ENCODE measurements at places on chromosomes 1 and 21. TPM values are rescaled to one million over a fixed set of nuclear protein-coding genes. Genes with fewer than 3 reads are reported as not detected.

- no peaks in the 10 kb centered on the region for H3K36me3 ChIP-seq
- no peak overlapping the region for H3K27ac ChIP-seq
- H3K27me3 ChIP-seq = peaks cover 19% of the 10 kb centered on the region
Observed at GRCh38 chr1:18794561-18794960, 64.9 kb downstream of the TAS1R2 start.

GRCh38 chr1:101314244-101314643 is 77.4 kb downstream of the S1PR1 start:
- H3K4me1 ChIP-seq = peaks cover 6% of the 10 kb centered on the region
- DNase-seq = no peak
- H3K27ac ChIP-seq = no peak overlapping the region
- no peaks in the 10 kb centered on the region for H3K36me3 ChIP-seq
- no peak overlapping the region for H3K4me3 ChIP-seq

DNA sequence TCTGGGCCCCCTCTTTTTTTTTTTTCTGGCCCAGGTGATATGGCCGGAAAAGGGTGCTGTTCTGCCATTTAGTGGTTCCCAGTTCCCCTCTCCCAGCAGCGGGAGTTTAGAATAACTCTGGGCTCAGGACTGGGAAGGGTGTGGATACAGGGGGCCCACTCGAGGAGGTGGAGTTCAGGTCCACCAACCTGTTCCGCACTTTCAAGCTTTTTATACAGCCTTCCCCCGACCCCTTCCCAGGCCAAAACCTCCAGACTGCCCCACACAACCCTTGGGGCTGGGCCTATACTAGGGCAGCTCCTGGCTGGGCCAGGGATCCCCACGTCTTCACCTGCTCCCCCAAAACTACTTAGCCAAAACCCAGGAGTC is 402 bp downstream of the PLEKHG5 start:
- peaks cover 43% of the 10 kb centered on the region for H3K4me1 ChIP-seq
- peak overlapping the region; percentile 73 for H3K27ac ChIP-seq
- H3K4me3 ChIP-seq = peak overlapping the region; percentile 64
- H3K36me3 ChIP-seq = no peaks in the 10 kb centered on the region
- peaks cover 19% of the 10 kb centered on the region for H3K27me3 ChIP-seq

DNA sequence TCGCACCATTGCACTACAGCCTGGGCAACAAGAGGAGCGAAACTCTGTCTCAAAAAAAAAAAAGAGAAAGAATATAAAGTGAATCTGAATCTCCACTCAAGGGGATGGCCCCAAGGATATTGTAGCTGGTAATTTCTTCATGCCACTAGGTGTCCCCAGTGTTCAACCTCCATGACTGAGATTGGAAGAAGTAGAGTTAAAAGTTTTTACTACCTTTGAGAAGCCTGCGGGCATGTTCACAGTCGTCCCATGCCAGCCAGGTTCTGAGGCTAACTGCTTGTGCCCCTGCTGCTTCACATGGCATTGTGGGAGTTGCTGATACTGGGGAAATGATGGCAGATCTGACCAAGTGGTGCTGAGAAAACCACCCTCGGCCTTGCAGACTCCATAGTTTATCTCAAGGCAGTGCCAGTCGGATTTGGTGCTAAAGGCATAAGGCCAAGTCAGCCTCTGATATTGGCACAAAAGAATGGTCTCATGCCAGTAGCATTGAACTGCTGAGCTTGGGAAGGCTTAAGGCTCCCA is 10.8 kb upstream of the SHISA4 start:
- DNase-seq = no peak
- H3K4me1 ChIP-seq = no peaks in the 10 kb centered on the region
- H3K27me3 ChIP-seq = no peaks in the 10 kb centered on the region
- no peak overlapping the region for H3K4me3 ChIP-seq
- no peak overlapping the region for H3K27ac ChIP-seq
- peaks cover 34% of the 10 kb centered on the region for H3K36me3 ChIP-seq

The KRTAP19-1 gene
- total RNA-seq = not detected

The PADI2 gene
- total RNA-seq = 18.4 TPM

The ALG14 gene
- total RNA-seq = 4.6 TPM

The UTS2 gene
- not detected for total RNA-seq

The ARHGEF10L gene
- 57.9 TPM for total RNA-seq
